ENCODE measurements at places on chromosomes 16 and 17. TPM values are rescaled to one million over a fixed set of nuclear protein-coding genes. Genes with fewer than 3 reads are reported as not detected.

DNA sequence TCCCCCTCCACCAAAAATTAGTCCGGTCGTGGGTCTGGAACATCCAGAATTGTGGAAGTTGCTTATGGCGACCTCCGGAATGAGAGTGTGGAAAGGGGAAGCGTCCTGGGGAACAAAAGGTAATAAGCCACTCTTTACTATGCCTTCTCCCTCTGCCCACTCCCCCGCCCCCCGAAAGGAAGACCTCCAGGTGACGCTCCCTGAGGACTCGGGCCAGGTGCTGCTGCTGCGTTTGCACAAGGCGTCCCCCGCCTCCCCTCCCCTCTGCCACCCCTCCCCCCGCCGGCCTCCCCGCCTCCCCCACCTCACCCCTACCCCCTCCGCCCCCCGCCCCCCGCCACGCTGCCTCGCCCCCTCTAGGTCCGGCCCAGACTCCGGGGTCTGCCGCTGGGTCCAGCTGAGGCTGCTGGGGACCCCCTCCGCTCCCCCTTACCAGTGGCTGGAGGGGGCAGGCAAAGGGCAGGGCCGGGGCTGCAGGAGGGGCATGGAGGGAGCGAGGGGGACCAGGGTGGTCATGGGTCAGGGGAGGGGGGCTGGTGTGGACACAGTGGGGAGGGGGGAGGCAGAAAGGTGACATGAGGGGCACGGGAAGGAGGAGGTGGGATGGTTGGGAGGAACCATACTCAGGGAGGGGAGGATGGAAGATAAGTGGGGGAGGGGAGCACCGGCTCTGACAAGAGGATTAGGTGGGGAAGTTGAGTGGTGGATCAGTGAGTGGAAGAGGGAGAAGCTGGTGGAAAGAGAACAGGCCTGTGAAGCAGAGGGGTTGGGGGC lies 23.6 kb downstream of the ALOX12B start:
- no peak for DNase-seq

DNA sequence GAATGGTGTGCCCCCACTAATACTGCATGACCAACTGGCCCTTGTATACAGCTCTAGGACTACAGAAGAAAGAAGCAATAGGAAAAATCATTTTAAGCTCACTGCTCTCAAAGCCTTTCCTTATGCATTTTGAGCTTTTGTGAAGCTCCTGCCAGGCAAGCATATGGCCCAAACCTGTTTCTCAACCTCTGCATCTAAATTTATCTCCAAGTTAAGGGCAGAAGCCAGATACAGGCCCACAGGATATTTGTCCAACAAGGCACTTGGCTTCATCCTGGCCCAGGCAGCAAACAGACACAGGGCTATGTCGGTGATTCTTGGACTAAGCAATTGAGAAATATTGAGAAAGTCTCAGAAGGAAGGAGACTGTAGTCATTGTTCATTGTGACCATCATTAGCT lies 43.9 kb downstream of the CCT6B start:
- no peak for DNase-seq

DNA sequence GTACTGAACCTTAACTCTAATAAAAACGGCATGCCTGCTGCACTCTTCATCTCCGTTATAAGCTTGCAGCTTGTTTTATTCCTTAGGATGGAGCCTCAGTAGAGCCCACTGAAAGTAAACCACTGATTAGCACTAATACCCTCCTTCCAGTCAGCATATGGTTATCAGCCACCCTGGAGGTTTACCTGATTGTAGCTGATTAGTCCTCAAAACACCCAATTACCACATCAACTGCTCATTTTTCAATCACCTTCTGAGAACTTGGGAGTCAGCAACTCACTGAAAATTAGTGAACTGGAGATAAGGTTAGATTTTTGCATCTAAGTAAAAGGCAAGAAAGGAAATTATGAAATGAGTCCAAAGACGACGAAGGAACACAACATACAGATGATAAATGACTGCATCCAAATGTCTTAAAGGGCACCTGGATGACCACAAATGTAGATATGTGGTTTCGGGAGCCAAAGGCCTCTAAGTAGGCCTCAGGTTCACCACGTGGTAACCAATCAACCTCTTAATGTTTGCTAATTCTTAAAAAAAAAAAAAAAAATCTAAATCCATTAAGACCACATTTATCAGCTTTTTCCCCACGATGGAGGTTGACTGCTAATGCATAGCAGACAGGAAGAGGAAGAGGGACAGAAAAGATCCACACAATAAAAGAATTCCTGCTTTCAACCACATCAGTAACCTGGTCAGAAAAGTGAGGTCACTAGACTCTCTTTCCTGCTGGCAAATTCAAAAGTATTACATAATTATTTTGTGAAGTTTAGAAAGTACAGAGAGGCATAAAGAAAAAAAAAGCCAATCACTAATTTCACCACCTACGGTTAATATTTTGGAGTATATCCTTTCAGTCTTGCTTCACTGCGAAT lies 28.0 kb downstream of the DCUN1D3 start:
- DNase-seq: no peak

GRCh38 chr16:54801057-54801844 lies 129.4 kb upstream of the IRX5 start:
- DNase-seq: no peak

- DNase-seq: no peak
Observed at GRCh38 chr16:27726621-27727261, 176.8 kb downstream of the KATNIP start.

DNA sequence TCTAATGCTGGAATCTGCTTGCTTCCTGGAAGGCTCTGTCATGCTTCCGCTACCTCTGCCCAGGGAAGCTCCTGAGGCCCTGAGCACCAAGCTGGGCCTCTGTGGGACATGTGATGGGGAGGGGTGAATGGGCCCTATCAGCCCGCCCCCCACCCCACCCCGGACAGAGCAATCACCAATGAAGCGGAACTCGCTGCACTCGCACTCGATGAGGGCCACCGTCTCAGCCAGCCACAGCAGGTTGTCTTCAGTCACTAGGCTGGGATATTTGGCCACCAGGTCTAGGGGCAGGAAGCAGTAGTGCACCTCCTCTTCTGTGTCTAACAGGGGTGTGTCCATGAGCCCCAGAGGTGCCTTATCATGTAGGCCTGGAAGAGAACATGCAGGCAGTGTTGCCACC lies 23.6 kb downstream of the KCTD19 start:
- no peak for DNase-seq

- no peak for DNase-seq
Observed at GRCh38 chr17:44049294-44050060, 17.0 kb downstream of the LSM12 start.

The AGRP gene
- not detected for total RNA-seq

The TAT gene
- not detected for total RNA-seq

Measured in progenitor cell of endocrine pancreas (in vitro differentiated cells).